ENCODE measurements at places on chromosomes 11 and 22.

- DNase-seq, result peak; percentile 68
Observed at GRCh38 chr22:31753634-31754501, at the start of gene DEPDC5. Gene DEPDC5 (plus strand): TSS chr22:31754019. CDS start chr22:31754922, 903 bp downstream.

GRCh38 chr11:72617080-72617762 is 57.0 kb downstream of the PDE2A start:
- DNase-seq, result no peak

DNA sequence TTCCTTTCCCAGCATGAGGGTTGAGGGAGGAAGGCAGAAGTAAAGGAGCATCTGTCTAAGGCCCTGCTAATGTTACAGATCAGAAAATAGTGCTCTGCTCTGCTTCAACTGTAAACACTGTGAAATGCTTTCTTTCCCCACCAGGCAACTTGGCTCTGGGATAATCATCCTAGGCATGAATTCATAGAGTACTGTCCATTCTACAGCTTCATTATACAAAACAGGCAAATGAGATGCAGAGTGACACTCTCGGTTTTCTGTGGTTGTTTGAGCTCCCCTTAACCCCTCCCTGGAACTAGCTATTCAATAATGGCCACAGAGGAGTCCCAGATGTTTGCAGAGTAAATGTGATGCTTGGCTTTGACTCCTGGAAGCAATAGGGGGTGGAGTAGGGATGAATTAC is 184.3 kb upstream of the CTSC start:
- DNase-seq, result no peak

DNA sequence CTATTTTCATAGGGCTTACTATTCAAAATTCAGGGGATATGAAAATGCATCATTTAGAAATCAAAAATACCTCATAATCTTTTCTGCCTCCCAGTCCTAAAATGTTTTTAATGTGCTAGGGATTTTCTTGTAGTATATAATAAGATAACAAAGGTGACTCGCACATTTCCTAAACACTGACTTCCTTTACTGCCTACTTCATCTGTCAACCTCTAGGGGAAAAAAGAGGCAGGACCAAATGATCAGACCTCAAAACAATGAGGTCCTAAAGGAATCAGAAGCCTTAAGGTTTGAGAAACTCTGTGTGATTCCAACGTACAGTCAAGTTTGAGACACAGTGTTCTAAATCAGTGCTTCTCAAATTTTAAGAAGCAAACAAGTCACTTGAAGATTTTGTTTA is 56.1 kb upstream of the POU2AF2 start:
- no peak for DNase-seq

DNA sequence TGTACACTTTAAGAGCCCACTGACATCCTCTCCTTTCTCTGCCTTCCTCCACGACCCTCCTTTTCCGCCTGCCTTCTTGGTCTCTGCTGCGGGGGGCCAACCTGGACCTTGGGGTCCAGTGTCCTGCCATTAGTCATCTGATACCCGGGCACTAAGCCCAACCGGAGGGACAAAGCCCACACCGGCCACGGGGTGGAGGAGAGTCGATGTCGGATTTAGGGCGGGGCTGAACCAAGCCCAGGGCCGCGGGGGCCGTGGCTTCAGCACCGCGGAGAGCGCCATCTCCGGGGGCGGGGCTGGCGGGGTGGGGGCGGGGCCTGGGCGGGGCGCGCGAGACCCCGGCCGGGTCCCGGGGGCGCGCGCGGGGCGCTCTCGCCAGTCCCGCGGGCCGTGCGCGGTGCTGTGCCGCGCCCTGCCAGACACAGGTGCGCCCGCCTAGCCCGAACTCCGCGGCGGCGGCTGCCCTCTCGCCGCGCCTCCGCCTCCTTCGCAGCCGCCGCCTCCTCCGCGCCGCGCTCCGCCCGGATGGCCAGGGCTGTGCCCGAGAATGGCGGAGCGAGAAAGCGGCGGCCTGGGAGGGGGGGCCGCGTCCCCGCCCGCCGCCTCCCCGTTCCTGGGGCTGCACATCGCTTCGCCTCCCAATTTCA is at the start of gene MAPK8IP1:
Gene MAPK8IP1 (plus strand): TSS at position 378 of the 647 bp plus-strand sequence. CDS start 170 bp downstream, at position 548.
- no peak for DNase-seq

DNA sequence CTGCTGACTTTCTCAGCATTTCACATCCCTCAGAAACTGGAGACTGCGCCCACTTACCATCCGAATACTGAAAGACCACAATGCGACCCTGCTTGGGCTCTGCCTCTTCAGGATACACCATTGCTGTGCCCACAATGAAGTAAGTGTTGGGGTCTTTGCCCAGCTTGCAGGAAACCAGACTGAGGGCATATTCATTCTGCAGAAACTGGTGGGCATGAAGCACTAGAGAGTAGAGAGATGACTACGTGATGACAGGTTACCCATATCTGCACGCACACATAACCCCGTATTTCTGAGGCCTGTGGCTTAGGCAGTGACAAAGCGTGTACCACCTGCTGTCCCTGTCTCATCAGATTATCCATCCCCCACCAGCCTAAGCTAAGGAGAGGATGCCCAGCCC is 14.6 kb upstream of the VWCE start:
- no peak for DNase-seq

DNA sequence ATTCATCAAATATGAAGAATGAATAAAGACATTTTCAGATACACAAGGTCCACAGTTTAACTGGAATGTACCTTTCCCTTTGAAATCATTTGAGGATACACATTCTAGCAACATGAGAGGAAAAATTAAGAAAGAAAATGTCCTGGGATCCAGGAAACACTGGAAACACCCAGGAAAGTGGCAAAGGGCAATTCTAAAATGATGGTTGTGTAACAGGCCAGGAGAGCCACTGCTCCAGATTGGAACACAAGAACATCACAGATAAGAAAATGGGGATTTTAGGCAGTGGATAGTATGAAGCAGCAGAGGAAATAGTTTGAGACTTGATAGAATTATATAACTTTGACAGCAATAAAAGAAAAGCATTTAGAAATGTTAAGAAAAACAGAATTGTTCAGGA is 56.1 kb upstream of the GRIK4 start:
- no peak for DNase-seq

- no peak for DNase-seq
Observed at GRCh38 chr22:23223569-23224317, 43.4 kb downstream of the BCR start.

DNA sequence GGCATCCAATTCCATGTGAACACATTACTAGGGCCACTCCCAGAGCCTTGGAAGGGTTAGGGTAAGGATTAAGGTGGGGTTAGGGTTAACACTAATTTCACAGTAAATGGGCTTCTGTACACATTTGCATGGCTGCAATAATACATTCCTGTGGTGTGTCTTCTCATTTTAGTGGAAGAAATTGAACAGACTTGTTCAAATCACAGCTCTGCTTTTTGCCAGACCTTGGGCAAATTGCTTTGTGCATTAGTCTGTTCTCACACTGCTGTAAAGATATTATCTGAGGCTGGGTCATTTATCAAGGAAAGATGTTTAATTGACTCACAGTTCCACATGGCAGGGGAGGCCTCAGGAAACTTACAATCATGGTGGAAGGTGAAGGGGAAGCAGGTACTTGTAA is 45.4 kb upstream of the RCN1 start:
- DNase-seq, result no peak

DNA sequence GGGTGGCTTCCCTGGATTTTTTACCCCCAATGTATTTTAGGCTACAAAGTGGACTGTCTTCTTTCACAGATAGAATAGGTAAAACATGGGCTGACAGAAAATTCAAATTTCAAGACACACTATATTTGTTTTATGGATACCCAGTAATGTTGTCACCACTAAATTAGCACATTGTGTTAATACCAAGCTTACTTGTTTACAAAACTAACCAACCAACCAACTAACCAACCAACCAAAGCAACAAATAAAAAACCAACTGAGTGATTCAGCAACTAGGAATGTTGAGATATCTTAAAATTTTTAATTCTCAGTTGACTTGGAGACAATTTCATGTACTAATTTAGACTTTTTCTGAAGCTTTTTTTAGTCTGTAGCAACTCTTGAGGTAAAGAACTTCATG is 69.3 kb upstream of the CTSC start:
- no peak for DNase-seq

- DNase-seq, result no peak
Observed at GRCh38 chr11:95739108-95739938, 50.3 kb downstream of the FAM76B start.

- DNase-seq, result no peak
Observed at GRCh38 chr11:125193416-125193726, 28.8 kb downstream of the PKNOX2 start.

DNA sequence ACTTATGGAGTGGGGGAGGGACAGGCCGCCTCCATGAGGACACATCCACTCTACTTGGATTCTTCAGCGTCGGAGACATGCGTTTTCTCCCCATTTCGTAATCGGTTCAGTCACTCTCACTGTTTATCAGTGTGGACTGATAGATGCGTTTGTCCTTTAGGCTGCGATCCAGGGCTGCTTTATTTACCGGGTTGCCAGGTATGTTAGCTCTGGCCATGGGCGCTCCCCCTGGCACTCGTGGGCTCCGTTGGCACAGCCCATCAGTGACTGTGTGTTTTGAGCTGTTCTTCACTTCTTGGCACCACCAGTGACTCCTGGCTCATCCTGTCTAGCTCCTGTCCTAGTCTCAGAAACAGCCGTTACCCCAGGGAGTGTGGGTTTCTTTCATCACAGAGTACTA is 1203.3 kb downstream of the BRD1 start:
- DNase-seq, result no peak

DNA sequence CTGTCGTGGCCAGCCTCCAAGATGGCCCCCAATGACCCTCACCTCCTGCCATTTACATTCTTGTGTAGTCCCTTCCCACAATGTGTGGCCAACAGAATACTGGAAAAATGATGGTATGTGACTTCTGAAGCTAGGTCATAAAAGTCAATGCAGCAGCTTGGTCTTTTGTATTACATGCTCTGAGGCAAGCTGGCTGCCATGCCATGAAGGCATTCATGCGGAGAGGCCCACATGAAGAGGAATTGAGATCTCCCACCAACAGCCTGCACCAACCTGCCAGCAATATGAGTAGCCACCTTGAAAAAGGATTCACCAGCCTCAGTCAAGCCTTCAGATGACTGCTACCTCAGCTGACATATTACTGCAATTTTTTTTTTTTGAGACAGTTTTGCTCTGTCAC is 4.6 kb downstream of the MRTFA start:
- DNase-seq, result no peak

DNA sequence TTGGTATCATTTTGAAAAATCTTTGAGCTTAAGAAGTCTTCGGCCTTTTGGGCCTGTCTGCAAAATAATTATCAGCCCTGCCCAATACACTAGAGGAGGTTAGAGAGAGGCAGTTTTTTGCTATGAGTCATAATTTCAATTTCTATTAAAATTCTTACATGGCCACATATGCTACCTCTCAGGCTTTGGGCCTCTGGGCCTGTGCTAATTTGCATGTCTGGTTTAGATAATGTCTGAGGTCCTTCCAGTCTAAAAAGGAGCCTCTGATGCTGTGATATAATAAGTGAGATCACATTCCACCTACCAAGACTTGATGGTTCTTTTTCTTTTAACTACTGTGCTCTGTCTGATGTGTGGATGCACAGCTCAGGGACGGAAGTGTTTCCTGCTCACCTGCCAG is 70.8 kb downstream of the KCNJ1 start:
- DNase-seq, result no peak

DNA sequence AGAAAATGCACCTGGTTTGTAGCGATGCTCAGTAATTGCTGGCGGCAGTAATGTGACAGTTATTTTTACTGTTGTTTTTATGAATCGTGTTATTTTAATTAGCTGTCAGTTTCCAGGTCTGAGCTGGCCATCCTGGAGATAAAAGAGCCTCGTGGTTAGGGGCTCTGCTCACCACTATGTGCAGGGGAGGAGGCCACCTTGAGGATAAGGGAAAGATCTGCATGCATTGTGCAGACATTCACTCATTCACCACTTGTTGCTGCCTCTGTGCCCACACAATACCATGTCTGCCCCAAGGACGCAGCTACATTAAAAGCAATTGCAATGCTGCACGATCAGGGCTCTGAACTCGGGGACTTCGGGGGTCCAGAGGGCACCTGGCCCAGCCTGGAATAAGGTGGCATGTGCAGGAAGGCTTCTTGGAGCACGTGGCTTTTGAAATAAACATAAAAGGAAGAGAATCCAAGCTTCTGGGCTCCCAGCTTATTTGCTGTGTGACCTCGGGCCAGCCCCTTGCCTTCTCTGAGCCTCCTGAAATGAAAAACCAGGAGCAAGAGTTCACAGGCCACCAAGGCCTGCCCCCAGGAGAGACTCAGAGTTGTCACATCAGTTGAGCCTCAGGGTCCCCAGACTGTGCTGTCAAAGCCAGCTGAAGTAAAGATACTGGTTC is 44.7 kb upstream of the SHISAL1 start:
- no peak for DNase-seq

DNA sequence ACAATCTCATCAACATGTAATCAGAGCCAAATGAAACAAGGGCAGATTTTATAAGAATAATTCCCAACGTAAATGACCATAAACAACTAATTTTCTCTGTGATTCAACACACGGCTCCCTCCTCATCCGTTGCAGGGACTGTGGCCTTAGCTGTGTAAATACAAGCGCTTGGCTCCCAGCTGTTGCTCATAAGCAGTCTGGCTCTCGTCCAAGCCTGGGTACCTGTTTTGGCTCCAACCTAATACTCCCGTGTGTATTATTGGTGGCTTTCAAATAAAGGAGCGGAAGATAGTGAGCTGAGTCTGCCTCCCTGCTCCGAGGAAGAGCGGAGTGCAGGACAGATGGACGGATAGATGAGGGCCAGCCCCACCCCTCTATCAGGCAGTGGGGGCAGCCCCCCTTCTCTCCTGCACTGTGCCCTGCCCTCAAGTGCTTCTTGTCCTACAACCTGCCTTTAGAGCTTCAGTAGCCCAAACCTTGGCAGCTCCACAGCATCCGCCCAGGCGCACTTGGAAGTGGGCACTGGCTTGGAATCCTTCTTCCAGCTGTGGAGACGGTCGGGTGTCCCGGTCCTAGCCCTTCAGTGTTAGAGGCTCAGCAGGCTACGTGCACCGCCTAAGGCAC is 670.9 kb downstream of the BRD1 start:
- DNase-seq, result no peak

DNA sequence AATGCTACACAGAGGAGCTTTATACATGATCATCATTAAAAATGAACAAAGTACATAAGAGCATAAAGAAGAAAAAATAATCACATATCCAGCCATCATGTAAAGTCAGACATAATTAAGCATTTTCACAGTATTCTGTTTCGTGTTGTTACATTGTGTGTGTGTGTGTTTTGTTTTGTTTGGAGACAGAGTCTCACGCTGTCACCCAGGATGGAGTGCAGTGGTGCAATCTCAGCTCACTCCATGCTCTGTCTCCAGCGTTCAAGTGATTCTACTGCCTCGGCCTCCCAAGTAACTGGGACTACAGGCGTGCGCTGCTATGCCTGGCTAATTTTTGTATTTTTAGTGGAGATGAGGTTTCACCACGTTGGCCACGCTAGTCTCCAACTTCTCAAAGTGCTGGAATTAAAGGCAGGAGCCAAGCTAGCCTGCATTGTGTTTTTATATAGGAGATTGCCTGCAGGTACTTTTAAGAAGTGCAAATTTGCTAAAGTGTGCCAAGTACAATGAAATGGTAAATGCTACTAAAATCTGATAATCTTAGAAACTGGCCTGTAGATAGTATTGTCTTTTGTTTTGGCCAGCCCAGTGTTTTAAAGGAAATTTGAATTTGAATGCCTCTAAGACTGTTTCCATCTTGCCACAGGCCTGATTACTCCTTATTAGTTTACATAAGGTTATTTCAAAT is 7.8 kb downstream of the CTSC start:
- no peak for DNase-seq

Data from SW 1271 (cell line).